ENCODE measurements at places on chromosomes 1 and 21.

GRCh38 chr1:12618661-12618964, 603 bp upstream of the DHRS3 start:
- no peaks in the 10 kb centered on the region for H3K36me3 ChIP-seq
- DNase-seq = no peak
- no peaks in the 10 kb centered on the region for H3K27me3 ChIP-seq

- H3K4me1 ChIP-seq = peaks cover 7% of the 10 kb centered on the region
- no peak overlapping the region for H3K27ac ChIP-seq
- H3K36me3 ChIP-seq = no peaks in the 10 kb centered on the region
- DNase-seq = no peak
- H3K27me3 ChIP-seq = no peaks in the 10 kb centered on the region
- H3K4me3 ChIP-seq = no peak overlapping the region
These were observed 119.2 kb downstream of the CDC7 start for GRCh38 chr1:91619881-91620280.

- no peak overlapping the region for H3K27ac ChIP-seq
- no peaks in the 10 kb centered on the region for H3K36me3 ChIP-seq
- H3K4me1 ChIP-seq = no peaks in the 10 kb centered on the region
These were observed 168.2 kb downstream of the GRIK1 start for GRCh38 chr21:29771491-29772066.

DNA sequence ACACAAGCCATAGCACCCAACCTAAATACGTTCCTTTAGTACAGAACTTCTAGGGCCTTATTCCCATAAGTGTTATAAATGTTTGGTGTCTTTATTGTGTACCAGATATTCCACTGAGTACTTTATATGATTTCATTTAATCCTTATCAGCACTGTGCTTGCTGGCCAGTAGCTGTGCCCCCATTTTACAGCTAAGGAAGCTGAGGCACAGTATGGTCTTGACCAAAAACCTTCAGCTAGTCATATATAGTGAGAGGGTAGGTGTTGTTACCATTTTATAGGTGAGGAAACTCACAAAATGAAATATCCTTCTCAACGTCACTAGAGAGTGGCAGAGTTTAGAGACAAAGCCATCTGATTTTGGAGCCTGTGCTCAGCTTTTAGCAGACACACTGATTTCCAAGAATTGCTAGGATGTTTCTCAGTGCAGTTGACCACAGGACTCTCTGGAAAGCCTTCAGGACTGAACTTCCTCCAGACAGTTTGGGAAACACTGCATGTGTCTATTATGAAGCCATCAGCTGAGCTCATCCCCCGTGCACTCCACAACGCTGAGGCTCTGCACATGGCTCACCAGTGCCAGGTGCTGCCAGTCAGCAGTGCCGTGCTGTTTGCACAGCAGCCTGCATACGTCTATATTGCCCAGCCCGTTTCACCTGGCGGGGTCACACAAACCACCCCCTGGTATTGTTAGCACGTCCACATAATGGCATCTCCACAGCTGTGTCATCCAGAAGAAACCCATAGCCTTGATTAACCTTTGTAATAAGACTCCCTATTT, 15.4 kb downstream of the NPPA start:
- H3K4me1 ChIP-seq = no peaks in the 10 kb centered on the region
- H3K27me3 ChIP-seq = no peaks in the 10 kb centered on the region
- H3K4me3 ChIP-seq = no peak overlapping the region
- H3K36me3 ChIP-seq = peaks cover 79% of the 10 kb centered on the region
- no peak overlapping the region for H3K27ac ChIP-seq
- no peak for DNase-seq

- H3K4me1 ChIP-seq = no peaks in the 10 kb centered on the region
- no peak overlapping the region for H3K4me3 ChIP-seq
- no peaks in the 10 kb centered on the region for H3K27me3 ChIP-seq
- DNase-seq = no peak
- no peaks in the 10 kb centered on the region for H3K36me3 ChIP-seq
These were observed 522.3 kb downstream of the COL11A1 start for GRCh38 chr1:102586022-102586421.

DNA sequence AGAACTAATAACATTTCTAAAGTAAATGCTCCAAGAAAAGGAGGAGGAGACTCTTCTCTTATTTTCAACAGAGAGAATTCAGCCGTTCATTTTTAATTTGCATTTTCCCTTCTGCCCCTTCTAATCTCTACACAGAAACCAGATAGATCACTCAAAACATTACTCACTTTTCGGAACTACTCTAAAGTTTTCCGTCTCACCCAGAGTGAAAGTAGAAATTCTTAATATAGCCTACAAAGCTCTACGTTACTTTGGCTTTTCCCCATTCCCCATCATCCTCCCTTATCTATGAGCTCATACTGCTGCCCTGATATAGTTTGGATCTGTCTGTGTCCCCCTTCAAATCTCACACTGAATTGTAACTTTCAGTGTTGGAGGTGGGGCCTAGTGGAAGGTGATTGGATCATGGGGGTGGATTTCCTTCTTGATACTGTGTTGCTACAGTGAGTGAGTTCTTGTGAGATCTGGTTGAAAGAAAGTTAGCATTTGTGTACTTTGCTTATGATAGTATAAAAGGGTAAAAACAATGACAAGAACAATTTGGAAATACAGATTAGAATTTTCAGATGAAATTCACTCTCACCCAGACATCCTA, 188.2 kb downstream of the AMY1C start:
- no peaks in the 10 kb centered on the region for H3K4me1 ChIP-seq
- DNase-seq = no peak
- H3K36me3 ChIP-seq = no peaks in the 10 kb centered on the region
- no peaks in the 10 kb centered on the region for H3K27me3 ChIP-seq

DNA sequence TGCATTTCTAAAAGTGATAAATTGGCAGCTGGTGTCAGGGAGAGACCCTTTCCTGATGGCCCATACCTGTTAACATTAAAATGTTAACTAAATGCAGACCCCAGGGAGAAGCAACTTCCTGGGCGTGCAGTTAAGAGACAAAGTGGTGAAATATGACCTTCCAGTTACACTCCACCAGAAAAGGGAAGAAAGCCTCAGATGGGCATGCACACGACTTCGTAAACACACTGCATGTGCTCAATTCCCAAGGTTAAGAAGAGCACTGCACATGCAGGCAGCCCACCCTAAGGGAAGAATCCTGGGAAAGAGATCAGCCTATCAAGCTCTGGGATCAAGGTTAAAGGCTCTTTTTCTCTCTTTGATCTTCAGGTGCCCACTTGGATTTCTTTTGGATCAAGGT, 9.7 kb upstream of the GBP6 start:
- H3K27ac ChIP-seq = no peak overlapping the region
- DNase-seq = no peak
- H3K4me3 ChIP-seq = no peak overlapping the region
- no peaks in the 10 kb centered on the region for H3K27me3 ChIP-seq
- no peaks in the 10 kb centered on the region for H3K36me3 ChIP-seq
- no peaks in the 10 kb centered on the region for H3K4me1 ChIP-seq
